ENCODE measurements at places on chromosomes 16 and 17. TPM values are rescaled to one million over a fixed set of nuclear protein-coding genes. Genes with fewer than 3 reads are reported as not detected.

DNA sequence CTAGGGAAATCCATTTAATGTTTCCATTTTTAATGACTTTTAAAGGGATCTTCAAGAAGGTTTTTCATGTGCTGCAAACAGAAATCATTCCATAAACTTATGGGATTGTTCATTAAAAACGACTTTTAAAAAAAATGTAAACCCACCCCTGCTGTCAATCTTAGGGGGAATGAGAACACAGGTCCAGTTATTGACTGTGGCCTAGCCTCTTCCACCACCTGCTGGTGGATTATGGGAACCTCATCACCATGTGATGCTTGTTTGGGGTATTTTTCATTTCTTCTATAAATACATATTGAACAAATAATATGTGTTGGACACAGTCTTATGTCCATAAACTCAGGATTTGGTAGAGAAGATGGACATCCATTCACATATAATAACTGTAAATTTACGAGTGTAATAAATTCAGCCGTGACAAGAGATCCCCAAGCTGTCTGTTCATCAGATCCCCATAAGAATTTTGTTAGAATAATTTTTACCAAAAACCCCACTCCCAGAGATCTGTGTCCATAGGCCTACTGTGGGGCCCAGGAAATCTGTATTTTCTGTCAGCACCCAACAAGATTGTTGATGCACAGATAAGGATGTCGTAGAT is 42.0 kb upstream of the TMC5 start:
- peak; percentile 40 for DNase-seq
- H3K27me3 ChIP-seq: no peaks in the 10 kb centered on the region
- peaks cover 13% of the 10 kb centered on the region for H3K4me1 ChIP-seq
- no peak overlapping the region for H3K27ac ChIP-seq

GRCh38 chr17:50636804-50637195 is 2.1 kb downstream of the ABCC3 start:
- peaks cover 64% of the 10 kb centered on the region for H3K4me1 ChIP-seq
- H3K27ac ChIP-seq: peak overlapping the region; percentile 92
- H3K4me3 ChIP-seq: peak overlapping the region; percentile 95

DNA sequence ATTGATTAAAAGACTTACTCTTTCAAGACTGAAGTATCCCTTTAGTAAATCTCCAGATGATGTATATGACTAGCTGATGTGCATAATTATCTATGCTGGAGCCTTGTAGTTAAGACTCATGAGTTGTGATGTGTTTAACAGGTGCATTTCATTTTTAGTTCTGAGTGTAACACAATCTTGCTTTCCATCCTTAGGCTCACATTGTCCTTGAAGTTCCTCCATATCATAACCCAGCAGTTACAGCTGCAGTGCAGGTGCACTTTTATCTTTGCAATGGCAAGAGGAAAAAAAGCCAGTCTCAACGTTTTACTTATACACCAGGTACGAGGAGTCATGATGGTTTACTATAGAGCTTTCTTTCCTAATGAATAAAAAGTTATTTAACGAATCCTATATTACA is 52.9 kb downstream of the ESRP2 start:
- no peaks in the 10 kb centered on the region for H3K27me3 ChIP-seq
- no peak overlapping the region for H3K4me3 ChIP-seq
- H3K4me1 ChIP-seq: no peaks in the 10 kb centered on the region
- H3K36me3 ChIP-seq: peaks cover 24% of the 10 kb centered on the region
- H3K27ac ChIP-seq: no peak overlapping the region

GRCh38 chr16:49696414-49697101 is 159.4 kb downstream of the ZNF423 start:
- no peaks in the 10 kb centered on the region for H3K36me3 ChIP-seq
- no peaks in the 10 kb centered on the region for H3K4me1 ChIP-seq
- no peaks in the 10 kb centered on the region for H3K27me3 ChIP-seq
- H3K4me3 ChIP-seq: no peak overlapping the region

- no peak for DNase-seq
- H3K27ac ChIP-seq: no peak overlapping the region
- no peak overlapping the region for H3K4me3 ChIP-seq
- H3K36me3 ChIP-seq: no peaks in the 10 kb centered on the region
Observed at GRCh38 chr17:50945779-50946222, 79.6 kb upstream of the TOB1 start.

- H3K4me3 ChIP-seq: no peak overlapping the region
- DNase-seq: no peak
- H3K36me3 ChIP-seq: no peaks in the 10 kb centered on the region
- H3K27me3 ChIP-seq: no peaks in the 10 kb centered on the region
- H3K27ac ChIP-seq: no peak overlapping the region
Observed at GRCh38 chr17:54971147-54971546, 2.6 kb downstream of the STXBP4 start.

- no peak overlapping the region for H3K27ac ChIP-seq
- no peak for DNase-seq
- no peak overlapping the region for H3K4me3 ChIP-seq
- no peaks in the 10 kb centered on the region for H3K36me3 ChIP-seq
Observed at GRCh38 chr16:71345031-71345430, 13.5 kb upstream of the CALB2 start.

- H3K36me3 ChIP-seq: no peaks in the 10 kb centered on the region
- H3K27me3 ChIP-seq: no peaks in the 10 kb centered on the region
- H3K27ac ChIP-seq: no peak overlapping the region
Observed at GRCh38 chr17:76659928-76660655, 16.5 kb upstream of the ST6GALNAC1 start.

GRCh38 chr17:80513892-80514291 is 30.7 kb upstream of the RPTOR start:
- H3K4me1 ChIP-seq: no peaks in the 10 kb centered on the region
- H3K36me3 ChIP-seq: no peaks in the 10 kb centered on the region
- H3K27ac ChIP-seq: no peak overlapping the region

GRCh38 chr17:72950242-72950931 is 142.1 kb downstream of the SLC39A11 start:
- peaks cover 5% of the 10 kb centered on the region for H3K4me1 ChIP-seq
- no peaks in the 10 kb centered on the region for H3K27me3 ChIP-seq
- no peak overlapping the region for H3K4me3 ChIP-seq
- DNase-seq: no peak
- H3K27ac ChIP-seq: no peak overlapping the region

GRCh38 chr17:61495161-61495857 is 43.1 kb downstream of the TBX4 start:
- H3K4me3 ChIP-seq: no peak overlapping the region
- no peak overlapping the region for H3K27ac ChIP-seq
- H3K27me3 ChIP-seq: no peaks in the 10 kb centered on the region

- H3K27ac ChIP-seq: no peak overlapping the region
- H3K36me3 ChIP-seq: no peaks in the 10 kb centered on the region
- H3K4me3 ChIP-seq: no peak overlapping the region
- no peaks in the 10 kb centered on the region for H3K4me1 ChIP-seq
- no peak for DNase-seq
- peaks cover 5% of the 10 kb centered on the region for H3K27me3 ChIP-seq
Observed at GRCh38 chr16:26709175-26709574, 357.6 kb upstream of the C16orf82 start.

- no peaks in the 10 kb centered on the region for H3K4me1 ChIP-seq
- no peak overlapping the region for H3K4me3 ChIP-seq
Observed at GRCh38 chr16:69922200-69922599, 28.9 kb upstream of the CLEC18A start.

GRCh38 chr17:82229698-82230608 is 1.1 kb downstream of the SLC16A3 start:
- H3K4me3 ChIP-seq: no peak overlapping the region
- DNase-seq: no peak
- no peaks in the 10 kb centered on the region for H3K27me3 ChIP-seq
- H3K4me1 ChIP-seq: peaks cover 15% of the 10 kb centered on the region

DNA sequence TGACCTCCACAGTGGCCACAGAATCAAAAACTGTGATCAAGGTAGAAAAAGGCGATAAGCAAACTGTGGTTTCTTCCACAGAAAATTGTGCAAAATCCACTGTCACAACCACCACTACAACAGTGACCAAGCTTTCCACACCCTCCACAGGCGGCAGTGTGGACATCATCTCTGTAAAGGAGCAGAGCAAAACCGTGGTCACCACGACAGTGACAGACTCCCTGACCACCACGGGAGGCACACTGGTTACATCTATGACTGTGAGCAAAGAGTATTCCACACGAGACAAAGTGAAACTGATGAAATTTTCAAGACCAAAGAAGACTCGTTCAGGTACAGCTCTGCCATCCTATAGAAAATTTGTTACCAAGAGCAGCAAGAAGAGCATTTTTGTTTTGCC is 83.6 kb downstream of the C17orf58 start:
- peaks cover 44% of the 10 kb centered on the region for H3K36me3 ChIP-seq
- no peak overlapping the region for H3K27ac ChIP-seq
- no peaks in the 10 kb centered on the region for H3K4me1 ChIP-seq
- H3K27me3 ChIP-seq: no peaks in the 10 kb centered on the region

DNA sequence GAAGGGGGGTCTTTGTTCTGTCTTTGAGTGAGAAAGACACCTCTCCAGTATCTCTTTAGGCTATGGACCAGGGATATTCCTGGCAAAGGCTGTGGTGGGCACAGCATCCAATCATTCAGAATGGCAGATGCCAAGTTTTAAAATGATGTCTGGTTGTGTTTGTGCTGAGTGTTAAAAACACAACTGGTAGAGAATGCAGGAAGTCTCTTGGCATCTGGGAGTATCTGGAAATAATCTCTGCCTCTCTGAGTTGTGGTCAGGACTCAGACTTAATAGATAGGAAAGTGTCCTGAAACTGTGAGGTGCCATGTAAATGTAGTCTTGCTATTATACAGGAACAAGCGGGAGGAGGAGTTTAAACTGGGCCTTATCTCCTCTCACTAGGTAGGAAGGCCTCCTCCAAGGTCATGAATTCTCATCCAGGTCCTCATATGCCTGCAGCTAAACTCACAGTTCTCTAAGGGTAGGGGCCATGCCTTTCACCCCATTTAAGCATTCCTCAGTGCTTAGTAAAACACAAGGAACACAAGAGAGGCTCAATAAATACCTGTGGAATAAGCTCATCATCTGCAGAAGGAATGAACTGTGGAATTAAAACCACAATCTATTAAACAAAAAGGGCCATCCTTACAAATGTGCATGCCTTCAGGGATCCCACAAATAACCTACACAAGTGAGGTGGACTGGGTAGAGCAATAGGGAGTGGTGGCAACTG is 317.6 kb downstream of the CBLN1 start:
- H3K4me1 ChIP-seq: no peaks in the 10 kb centered on the region
- H3K27me3 ChIP-seq: no peaks in the 10 kb centered on the region
- H3K36me3 ChIP-seq: no peaks in the 10 kb centered on the region
- no peak overlapping the region for H3K27ac ChIP-seq

DNA sequence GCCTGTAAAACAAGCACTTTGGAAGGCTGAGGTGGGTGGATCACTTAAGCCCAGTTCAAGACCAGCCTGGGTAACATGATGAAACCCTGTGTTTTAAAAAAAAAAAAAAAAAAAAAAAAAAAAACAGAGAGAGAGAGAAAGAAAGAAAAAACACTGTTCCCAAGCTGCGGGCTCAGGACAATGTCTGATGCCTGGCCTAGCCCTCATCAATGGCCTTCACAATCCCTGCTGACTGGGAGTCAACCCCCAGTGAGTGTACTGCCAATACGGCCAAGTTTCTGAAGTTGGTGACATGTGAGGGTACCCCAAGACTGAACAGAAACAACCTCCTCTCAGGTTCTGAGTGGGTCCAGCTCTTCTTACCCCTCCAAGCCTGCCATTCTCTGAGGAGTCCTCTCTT is 116.5 kb downstream of the ZNF778 start:
- no peak overlapping the region for H3K27ac ChIP-seq

- H3K4me1 ChIP-seq: no peaks in the 10 kb centered on the region
- no peaks in the 10 kb centered on the region for H3K36me3 ChIP-seq
- H3K27me3 ChIP-seq: no peaks in the 10 kb centered on the region
Observed at GRCh38 chr16:66081775-66082366, 284.6 kb upstream of the CDH5 start.

- no peaks in the 10 kb centered on the region for H3K4me1 ChIP-seq
- DNase-seq: no peak
- H3K27ac ChIP-seq: no peak overlapping the region
- no peak overlapping the region for H3K4me3 ChIP-seq
Observed at GRCh38 chr17:7463372-7463846, 16.0 kb downstream of the ZBTB4 start.

DNA sequence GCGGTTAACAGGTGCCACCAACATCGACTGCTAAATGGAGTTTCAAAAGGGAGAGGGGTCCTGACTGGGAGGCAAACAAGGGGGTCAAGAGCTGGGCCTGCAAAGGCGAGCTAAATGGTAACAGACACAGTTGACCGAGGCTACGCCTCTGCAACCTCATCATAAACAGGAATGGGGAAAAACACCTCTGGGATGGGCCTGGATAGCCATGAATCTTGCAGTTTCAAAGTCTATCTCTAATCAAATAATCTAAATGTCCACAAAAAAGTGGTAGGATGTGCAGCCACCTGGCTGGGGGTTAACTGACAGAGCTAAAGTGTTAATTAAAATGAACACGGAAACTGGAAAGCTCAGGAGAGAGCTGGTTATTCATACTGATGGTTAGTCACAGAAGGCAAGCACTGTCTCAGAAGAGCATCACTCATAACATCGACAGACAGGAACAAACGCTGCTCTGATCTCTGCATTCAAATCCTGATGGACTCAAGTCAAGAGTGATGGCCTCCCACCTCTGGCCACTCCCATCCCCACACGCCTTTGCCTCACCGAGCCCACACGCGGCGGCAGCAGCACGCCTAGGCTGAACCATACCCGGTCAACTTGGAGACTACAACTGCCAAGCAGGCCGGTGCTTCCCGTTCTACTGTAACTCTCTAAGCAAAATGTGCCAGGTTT is 56.3 kb downstream of the CREBBP start:
- H3K27ac ChIP-seq: no peak overlapping the region
- no peaks in the 10 kb centered on the region for H3K27me3 ChIP-seq
- no peak for DNase-seq
- peaks cover 12% of the 10 kb centered on the region for H3K4me1 ChIP-seq
- H3K4me3 ChIP-seq: no peak overlapping the region
- H3K36me3 ChIP-seq: no peaks in the 10 kb centered on the region

DRC7 gene
- total RNA-seq: 0.08 TPM

MYH8 gene
- total RNA-seq: 0.14 TPM

SUMO2 gene
- 20.9 TPM for total RNA-seq

C16orf96 gene
- 0.25 TPM for total RNA-seq

CCL1 gene
- total RNA-seq: not detected

FOXC2 gene
- 0.08 TPM for total RNA-seq

SMIM5 gene
- total RNA-seq: 0.25 TPM

IRX6 gene
- not detected for total RNA-seq

RNF227 gene
- 0.33 TPM for total RNA-seq

TNFRSF12A gene
- total RNA-seq: 8.8 TPM

OMG gene
- total RNA-seq: 0.05 TPM

DRC3 gene
- total RNA-seq: 0.61 TPM

SUPT6H gene
- 36.5 TPM for total RNA-seq

ZNF469 gene
- total RNA-seq: 0.42 TPM

CETP gene
- 3.3 TPM for total RNA-seq

NOS2 gene
- not detected for total RNA-seq

Data from liver (tissue), 10 donors.